ENCODE measurements at places on chromosomes 4 and X.

DNA sequence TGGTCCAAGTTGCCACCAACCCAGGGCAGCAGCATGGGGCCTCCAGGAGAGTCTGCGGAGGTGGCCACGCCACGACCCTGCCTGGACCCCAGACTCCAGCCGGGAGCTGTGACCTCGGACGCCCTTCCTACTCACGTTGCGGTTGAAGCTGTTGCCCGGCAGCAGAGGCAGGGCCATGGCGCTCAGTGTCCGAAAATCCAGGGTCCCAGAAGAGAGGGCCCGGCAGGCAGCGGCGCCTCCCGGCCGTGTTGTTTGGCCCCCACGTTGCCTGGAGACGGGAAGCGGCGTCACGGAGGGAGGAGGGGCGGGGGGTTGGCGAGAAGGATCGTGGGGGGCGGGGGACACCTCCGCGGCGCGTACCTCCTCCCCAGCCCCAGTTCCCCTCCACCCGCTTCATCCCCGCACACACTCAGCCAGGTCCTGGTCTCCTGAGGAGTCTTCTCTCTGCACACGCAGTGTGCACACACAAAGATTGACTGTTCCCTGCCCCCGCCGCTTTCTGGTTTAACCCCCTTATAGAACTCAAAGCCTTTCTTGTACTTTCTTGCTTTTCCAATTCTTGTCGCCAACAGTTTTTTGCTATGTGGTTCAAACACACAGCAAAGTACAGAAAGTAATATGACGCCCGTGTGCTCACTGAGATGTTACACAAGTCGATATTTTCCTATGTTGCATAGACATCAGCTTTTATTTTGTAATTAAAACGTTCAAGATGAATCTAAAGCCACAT lies at the start of gene EFHC2:
Gene EFHC2 (minus strand): TSS at position 261 of the 730 bp plus-strand sequence. CDS start 84 bp downstream, at position 177.
- DNase-seq, result no peak

- no peak for DNase-seq
Observed at GRCh38 chr4:71333368-71333767, 5.5 kb upstream of the SLC4A4 start.

- no peak for DNase-seq
Observed at GRCh38 chrX:117538178-117539089, 578.2 kb downstream of the KLHL13 start.

DNA sequence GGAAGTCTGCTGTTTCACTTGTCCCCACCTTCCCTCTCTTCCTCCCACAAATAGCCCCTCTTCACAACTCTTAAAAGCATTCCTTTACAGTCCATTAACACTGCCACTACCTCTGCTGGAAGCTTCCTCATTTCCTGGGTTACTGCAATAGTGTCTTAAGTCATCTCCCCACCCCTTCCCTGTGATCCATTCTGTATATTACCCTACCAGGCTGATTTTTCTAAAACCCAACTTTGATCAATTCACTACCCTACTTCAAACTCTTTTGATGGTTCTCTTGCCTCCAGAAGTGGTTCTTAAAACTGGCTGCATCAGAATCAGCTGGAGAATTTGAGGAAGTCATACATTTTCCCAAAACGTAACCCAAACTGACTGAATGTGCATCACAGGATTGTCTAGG lies 8.8 kb upstream of the XIAP start:
- no peak for DNase-seq

- DNase-seq, result no peak
Observed at GRCh38 chr4:121706595-121707021, 9.8 kb upstream of the ANXA5 start.

DNA sequence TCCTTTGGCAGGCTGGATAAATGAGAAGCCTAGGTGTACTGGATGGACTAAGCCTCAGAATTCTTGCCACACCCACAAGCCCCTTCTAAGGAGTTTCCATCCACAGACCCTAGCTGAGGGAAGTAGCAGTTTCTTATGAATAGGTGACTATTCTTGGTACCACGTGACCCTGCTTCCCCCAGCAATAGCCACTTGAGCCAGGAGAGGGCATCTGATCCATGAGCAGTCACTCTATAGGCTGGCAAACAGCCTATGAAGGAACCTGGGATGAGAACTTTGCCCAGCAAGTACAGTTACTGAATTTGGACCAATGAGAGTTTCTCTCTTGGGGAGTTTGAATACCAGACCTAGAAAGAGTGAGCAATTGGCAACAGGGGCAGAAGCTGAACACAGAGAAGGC lies 84.0 kb downstream of the RTL9 start:
- DNase-seq, result no peak

GRCh38 chrX:3280706-3281105 lies 65.7 kb downstream of the MXRA5 start:
- DNase-seq, result no peak

- no peak for DNase-seq
Observed at GRCh38 chr4:81404294-81404693, 67.4 kb downstream of the RASGEF1B start.

DNA sequence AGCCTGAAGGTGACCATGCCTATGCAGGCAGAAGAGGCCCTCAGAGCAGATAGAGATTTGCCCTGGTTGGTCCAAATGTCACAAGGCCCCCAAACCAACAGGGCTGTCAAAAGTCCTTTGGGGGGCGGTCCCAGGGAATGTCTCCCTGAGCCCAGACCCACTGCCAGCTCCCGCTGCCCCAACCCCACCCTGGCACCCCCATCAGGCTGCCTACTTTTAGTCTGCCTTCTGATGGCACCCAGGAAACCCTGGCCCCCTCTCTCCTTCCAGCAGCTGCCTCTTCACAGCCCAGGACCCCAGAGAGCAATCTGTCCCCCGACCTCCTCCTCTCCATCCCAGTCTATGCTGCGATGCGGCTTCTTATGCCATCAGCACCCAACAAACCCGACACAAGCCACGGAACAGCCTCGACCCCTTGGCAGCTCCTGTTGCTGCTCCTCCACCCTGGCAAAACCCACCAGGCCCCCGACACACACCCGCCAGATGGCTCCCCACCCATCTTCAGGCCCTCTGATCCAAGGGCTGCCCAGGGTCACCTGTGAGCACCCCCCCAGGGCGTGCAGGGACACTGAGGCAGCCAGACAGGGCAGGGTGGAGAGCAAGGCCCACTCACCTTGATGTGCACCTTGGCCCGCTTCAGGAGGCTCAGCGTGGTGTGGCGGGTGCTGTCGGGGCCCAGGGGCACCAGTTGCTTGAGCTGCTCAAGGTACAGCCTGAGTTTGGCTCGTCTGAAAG lies 9.9 kb downstream of the MXD4 start:
- no peak for DNase-seq

DNA sequence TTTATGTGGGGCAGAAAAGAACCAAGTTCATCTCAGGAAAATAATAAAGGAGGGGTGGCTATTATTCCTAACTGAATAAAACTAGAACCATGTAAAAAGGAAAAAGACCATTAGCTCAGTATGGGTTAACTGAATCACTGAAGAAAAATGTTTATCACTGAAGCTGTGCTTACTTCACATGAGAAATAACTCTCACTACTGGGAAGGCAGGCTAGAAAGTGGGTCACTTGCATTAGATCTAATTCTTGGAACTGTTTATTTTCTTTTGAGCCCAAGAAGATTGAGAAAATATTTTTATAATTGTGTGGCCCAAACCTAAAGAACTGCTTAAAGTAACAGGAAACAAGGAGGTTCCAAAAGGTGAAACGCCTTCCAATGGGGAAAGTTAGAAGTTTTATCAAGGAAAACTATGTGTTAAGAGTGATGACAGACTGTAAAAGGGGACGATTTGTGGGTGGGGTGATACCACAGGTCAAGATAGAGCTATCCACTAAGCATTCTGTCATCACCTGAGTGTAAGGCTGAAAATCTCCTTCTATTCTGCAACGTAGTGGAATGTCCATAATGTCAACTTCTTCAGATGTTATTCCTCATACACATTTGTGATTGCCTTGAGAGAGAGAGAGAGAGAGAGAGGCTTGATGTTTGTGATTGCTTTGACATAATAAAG lies 1083.5 kb downstream of the PCDH7 start:
- no peak for DNase-seq

GRCh38 chr4:183632689-183633088 lies 26.3 kb downstream of the RWDD4 start:
- DNase-seq, result no peak

GRCh38 chr4:54439831-54440243 lies 210.7 kb downstream of the PDGFRA start:
- peak; percentile 89 for DNase-seq

GRCh38 chrX:153643431-153644351 lies 3.3 kb upstream of the DUSP9 start:
- no peak for DNase-seq

DNA sequence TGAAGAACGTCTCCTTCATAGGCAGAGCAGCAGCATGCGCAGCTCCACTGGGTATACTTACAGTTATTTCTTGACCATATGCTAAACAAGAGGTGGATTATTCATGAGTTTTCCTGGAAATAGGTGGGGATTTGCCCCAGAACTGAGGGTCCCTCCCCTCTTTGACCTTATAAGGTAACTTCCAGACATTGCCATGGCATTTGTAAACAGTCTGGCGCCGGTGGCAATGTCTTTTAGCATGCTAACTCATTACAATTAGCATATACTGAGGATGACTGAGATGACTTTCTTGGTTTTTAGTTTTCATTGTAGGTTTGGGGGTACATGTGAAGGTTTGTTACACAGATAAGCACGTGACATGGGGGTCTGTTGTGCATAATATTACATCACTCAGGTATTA lies 97.3 kb downstream of the MTNR1A start:
- no peak for DNase-seq

DNA sequence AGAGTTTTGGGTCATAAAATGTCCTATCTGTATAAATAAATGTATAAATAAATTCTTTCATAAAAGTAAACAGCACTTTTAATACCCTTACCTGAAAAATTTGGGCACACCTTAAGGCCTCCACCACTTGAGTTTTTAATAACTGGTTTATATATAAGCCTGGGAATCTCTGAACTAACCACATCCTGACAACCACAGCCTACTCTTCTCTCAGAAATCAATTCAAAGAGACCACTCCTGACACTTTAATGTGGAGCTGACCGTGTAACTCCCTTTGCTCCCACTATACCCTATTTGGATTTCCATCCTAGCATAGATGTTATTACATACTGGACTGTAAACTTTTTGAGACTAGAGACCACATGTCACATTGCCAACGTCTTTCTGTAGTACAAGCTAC lies 3.5 kb downstream of the FBXL5 start:
- DNase-seq, result no peak

DNA sequence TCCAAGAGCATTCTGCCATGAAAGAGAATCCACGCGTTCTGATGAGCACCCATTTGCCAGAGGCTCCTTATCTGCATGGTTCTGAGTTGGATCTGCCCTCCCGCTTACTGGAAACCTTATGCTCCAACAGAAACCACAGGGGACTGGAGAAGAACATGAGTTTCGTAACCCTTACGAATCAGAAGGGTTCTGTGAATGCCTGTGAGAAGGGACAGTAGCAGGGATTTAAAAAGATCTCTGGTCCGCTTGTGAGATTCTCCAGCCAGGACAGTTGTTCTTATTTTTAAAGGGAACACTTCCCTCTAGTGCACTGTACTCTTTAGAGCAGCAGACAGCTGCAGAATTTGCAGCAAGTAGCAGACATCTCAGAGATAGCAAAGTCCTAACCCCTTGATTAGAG lies 22.5 kb upstream of the CENPU start:
- DNase-seq, result no peak

DNA sequence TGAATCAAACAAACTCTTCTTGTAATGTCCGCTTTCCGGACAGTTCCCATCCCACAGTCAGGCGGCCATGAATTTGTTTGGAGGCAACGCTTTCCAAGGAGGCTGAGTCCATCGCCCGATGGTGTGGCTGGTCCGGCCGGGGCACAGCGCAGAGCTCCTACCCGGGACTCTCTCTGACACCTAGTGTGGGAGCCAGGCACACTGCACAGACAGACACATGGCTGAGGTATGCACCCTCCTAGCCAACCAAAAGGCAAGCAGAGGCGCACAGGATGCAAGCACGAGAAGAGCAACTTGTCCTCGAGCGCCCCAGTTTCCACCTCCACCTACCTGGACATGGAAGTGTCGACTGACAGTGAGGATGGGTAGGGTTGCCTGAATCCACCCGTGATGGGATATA lies 87.5 kb downstream of the LEF1 start:
- DNase-seq, result no peak

GRCh38 chrX:39677978-39678791 lies 419.6 kb downstream of the BCOR start:
- no peak for DNase-seq

- no peak for DNase-seq
Observed at GRCh38 chr4:29549342-29549741, 1170.8 kb upstream of the PCDH7 start.

DNA sequence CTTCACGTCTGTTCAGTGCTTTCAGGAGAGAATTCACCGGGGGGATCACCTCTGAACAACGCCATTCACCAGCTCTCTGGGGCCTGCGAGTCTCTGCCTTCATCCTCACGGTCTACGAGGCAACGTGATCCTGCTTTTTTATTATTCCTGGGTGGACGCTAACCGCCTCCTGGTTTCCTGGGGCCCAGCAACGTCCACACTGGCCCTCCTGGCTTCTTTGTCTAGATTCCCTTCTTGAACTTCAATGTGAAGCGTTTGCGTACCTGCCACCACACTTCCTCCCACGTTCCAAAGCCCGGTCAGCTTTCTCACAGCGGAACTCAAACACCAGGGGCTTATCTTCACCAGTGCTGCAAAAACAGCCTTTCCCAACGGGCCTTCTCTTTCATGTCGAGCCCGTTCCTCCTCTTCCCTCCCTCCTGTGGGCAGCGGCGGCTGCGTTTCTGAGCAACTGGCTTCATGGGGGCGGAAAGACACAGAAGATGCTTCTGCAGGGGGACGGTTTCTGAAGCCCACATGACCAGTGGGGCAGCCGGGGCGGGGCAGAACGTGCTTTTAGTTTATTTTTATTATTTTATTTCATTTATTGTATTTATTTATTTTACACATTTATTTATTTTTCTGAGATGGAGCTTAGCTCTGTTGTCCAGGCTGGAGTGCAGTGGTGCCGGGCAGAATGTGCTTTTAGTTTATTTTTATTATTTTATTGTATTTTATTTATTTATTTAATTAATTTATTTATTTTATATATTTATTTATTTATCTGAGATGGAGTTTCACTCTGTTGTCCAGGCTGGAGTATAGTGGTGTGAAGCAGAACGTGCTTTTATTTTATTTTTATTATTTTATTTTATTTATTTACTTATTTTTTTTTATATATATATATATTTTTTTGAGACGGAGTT lies 64.6 kb downstream of the CRLF2 start:
- DNase-seq, result peak; percentile 18

GRCh38 chr4:26020083-26020668 lies 106.2 kb downstream of the SMIM20 start:
- no peak for DNase-seq

DNA sequence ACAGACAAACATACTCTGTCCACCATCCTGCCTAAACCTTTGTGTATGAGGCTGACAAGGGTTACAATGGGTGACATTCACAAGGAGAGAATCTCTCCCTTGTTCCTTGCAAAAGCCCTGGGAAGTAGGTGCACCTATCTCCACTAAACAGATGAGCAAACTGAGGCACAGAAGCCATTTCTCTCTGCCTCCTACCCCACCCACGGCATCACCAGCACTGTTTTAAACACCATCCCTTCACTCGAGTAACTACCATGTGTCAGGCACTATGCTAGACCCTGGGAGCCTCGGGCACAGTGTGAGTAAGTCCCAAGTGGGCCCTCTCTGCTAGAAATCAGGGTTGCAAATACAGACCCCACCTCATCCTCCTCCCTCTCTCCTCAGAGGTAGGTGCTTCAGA lies 899 bp downstream of the LYAR start:
- no peak for DNase-seq

Data from vagina (tissue), 2 donors.